ENCODE measurements at places on chromosomes 4 and X.

GRCh38 chrX:154477891-154478477, 1.1 kb downstream of the LAGE3 start:
- DNase-seq = no peak

DNA sequence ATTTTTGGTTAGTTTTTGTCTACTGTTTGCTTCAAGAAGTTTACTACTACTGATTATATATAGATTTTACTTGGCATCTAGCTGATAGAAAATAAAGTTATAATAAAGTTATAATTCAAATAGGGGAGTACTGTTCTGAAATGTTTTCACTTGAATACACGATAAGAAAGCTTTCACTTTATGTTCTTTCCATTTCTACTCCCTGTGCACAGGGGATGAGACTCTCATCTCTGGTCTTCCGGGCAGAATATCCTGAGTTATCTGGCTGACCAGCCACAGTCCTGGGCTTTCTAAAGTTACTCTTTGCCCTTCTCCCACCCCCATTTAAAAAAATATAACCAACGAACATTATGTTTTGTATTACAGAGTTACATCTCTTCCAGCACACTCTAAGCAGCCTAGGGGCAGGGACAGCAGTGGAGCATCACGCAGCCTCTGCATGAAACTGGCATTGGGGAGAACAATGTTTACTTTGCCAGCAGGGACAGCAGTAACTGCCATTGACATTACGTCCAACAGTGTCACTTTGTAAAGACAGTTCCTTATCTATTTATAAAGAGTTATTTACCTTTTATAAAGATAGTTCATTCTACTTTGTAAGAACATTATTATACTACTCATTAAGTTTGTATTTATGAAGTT, 64.3 kb downstream of the METTL14 start:
- no peak for DNase-seq

DNA sequence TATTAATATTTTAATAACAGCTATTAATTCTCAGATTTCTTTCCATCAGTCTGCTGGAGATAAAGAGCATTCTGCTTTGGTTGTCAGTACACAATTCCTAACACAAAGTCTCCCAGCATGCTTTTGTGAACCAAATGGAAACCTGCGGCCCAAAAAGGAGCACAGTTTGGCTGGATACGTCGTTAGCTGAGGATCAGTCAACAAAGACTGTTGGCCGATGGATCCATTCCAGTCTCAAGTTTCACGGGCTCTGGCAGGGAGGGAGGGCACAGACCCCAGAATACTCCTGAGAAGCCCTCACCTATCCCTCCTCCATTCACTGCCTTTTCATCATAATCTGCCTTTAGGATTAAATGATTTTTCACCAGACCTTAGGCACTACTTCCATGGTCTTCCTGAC, 26.3 kb upstream of the PRSS48 start:
- no peak for DNase-seq

DNA sequence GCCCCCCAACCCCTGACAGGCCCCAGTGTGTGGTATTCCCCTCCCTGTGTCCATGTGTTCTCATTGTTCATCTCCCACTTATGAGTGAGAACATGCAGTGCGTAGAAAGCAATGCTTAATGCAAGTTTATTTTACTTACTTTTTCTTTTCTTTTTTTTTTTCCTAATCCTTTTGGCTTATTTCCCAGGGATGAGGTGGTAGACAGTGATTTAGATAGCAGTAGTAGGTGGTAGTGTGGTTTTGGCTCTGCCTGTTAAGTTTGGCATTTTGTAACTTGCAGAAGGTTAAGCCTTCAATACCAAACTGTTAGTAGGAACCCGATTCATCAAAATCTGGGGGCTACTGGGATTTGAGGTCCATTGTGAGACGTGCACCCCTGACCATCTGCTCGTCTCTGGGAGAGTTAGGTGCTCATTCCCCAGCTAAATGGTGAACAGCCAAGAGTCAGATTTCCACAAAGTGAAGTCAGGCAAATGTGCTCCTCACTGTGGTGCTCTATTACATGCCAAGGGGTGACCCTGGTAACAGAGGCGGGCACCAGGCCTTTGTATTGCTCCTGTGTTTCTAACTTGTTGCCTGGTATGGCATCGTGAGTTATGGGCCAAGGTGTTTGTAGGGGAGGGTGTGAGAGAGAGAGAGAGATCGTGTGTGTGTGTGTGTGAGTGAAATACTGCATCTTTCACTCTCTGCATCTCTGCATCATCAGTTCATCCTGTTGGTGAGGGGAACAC, 70.3 kb downstream of the PHOX2B start:
- DNase-seq = no peak

GRCh38 chrX:30635630-30636029, 17.6 kb upstream of the GK start:
- peak; percentile 29 for DNase-seq

DNA sequence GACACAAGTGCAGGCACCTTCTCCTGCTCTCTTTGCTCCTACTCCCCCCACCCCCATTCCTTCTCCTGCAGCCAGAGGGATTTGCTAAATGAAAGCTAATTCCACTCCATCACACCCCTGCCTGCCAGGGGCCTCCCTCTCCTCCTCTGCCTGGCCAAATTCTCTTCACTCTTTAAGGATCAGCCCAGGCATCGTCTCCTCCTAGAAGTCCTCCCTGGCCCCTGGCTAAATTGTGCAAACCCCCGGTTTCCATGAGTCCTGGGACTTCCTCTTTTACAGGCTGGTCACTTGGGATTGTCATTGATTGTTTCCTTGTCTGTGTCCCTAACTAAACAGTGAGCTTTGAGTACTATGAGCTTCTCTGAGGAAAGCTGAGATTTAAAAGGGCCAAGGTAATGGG, 8.7 kb upstream of the ABLIM2 start:
- DNase-seq = no peak

GRCh38 chr4:25523405-25523804, 132.2 kb upstream of the SLC34A2 start:
- DNase-seq = no peak

GRCh38 chr4:77872723-77873445, 10.3 kb downstream of the MRPL1 start:
- no peak for DNase-seq

DNA sequence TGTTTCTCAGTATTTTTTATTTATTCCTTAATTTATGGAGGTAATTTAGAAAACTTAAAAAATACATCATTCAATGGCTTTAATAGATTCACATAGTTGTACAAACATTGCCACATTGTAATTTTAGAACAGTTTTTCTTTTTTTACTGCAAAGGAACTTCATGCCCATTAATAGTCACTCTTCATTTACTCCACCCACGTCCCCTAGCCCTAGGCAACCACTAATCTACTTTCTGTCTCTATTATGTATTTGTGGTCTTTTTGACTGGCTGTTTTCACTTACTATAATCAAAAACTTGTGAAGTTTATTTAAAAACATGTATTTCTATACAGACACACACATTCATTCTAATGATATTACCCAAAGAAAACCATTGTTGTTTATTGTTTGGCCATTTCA, 664.8 kb downstream of the GRID2 start:
- DNase-seq = no peak

DNA sequence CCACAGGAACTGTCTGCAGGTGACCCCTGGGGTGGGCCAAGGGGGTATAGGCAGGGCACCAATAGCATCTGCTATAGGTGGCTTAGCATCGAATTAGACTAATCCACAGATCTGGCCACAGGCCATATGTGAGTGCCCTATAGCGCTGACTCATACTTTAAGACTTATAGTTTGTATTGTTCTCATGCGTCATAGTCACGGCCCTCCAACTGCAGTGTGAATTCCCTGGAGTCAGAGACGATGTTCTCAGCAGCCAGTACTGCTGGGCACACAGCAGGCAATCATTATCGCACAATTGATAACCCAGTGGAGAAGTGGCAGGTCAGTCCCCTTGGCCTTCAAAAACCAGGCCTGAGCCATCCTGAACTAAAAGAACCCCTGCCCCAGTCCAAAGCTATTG, 58.1 kb downstream of the ADGRG2 start:
- DNase-seq = no peak

DNA sequence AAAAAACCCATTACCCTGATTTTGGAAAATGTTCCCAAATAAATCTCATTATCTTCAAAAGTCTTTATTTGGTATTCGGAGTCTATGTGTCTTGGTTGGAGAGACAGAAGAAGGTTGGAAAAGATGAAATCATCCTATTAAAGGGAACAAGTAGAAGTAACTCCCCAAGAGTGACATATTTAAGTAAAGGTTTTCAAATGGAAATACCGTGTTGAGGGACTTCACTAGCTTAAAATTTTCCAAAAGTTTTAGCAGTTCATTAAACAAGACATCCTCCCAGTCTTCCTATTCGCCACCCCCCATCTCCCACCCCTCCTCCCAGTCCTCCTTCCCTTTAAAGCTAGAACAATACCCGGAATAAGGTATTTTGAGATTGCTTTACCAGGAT, 62.7 kb upstream of the CCDC160 start:
- no peak for DNase-seq

DNA sequence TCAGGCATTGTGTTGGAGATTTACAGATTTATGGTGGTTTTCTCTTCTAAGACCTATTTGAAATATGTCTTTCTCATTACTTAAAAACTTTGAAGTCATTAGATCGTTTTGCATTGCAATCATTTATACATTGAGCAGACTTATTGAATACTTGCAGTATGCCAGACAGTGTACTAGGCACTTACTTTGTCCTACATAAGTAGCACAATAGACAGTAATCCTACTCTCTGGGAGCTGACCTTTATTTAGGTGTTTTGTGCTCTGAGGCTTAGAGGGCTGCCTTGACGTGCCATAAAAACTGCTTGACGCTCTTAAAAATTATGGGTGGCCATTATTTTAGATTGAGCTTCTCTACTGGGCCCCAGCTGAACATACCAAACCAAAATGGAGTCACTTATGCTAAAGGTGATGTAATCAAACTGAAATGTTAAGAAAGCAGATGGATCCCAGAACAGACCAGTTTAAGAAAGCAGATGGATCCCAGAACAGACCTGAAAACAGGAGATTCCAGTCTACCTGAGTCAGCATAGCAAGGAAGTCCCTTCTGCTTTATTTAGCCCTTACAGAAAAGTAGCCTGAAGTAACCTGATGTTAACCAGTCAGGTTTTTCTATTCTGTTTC, 42.4 kb downstream of the PTTG2 start:
- no peak for DNase-seq

DNA sequence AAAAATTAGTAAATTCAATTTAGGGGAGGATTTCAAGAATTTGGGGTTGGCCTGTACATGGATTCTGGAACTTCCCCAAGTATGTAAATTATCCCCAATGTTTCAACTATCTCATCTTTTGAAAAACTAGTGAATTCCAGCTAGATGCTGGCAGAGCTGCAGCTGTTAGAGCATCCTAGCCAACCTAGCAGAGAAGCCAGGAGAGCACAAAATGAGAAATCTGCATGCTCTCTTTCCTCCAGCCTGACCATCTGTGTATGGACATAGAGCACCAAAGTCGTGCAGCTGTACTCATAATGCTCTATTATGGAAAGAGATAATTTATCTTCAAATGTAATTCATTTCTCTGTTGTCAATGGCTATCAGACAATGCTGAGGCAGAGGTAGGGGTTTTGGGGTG, 1217.7 kb downstream of the PCDH19 start:
- DNase-seq = no peak

GRCh38 chr4:19880206-19880605, 371.5 kb upstream of the SLIT2 start:
- DNase-seq = no peak

GRCh38 chr4:111806331-111806730, 338.9 kb upstream of the FAM241A start:
- DNase-seq = no peak

GRCh38 chr4:4711902-4712301, 147.6 kb upstream of the MSX1 start:
- no peak for DNase-seq

DNA sequence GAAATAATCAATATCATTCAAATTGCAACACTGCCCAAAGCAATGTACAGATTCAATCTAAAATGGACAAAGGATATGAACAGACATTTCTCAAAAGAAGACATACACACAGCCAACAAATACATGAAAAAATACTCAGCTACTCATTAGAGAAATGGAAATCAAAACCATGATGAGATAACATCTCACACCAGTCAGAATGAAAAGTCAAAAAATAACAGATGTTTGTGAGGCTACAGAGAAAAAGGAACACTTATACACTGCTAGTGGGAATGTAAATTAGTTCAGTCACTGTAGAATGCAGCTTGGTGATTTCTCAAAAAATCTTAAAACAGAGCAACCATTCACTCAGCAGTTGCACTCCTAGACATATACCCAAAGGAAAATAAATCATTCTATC, 205.2 kb downstream of the DKK2 start:
- no peak for DNase-seq

DNA sequence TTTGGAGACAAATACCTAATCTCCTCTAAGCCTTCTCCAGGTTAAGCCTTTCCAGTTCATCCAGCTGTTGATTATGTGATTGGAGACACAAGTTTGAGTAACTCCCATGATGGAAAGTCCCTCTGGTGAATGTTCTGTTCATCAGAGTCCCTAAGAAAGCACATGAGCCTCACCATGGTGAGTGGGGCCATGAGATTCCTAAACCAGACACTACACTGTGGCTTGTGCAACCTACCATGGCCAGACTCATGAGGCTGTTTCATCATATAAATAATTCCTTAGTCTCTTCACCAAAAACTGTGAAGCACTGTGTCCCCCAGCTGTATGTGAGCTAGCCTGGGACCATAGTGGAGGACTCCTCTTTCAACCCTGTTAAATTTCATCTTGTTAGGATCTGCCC, 14.4 kb downstream of the PKD2 start:
- DNase-seq = no peak

DNA sequence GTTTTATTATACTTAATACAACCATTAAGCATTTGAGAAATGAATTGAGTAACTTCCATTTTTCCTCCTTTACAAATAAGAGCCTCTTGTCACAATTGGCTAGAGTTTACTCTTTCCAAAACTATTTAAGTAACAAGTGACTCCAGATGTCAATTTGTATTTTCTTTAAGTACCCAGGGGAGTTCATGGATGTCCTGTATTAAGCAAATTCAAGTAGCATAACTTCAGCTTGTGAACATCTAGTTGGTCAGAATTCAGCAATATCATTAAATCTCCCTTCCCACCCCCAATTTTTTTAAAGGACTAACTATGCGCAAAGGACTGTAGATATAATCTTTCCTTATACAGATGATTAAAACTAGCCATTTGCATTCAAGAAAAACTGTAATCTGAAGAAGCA, 1.4 kb upstream of the ADGRL3 start:
- DNase-seq = no peak

GRCh38 chr4:119040694-119041185, 94.9 kb upstream of the MYOZ2 start:
- no peak for DNase-seq

- DNase-seq = no peak
These were observed 52.2 kb downstream of the SULT1B1 start for GRCh38 chr4:69708211-69708610.

DNA sequence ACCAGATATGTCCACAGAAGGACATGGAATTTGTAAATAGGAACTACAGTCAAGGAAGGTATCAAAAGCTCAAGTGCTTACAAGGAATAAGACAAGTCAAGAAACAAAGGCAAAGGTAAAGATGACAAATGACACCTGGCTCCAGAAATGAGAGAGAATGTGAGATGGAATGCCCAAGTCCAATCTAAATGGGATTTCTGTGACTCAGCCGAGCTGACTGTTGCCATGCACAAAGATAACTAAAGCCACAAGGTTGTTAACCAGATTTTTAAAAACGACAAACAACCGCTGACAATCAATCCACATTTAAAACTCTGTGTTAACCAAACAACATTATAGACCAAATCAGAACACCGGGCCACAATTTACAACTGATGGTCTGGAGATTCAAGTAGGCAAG, 1.1 kb downstream of the NFXL1 start:
- no peak for DNase-seq

- DNase-seq = no peak
These were observed 15.9 kb downstream of the RTL9 start for GRCh38 chrX:110374559-110374958.

All from CD4-positive, alpha-beta T cell treated with Interleukin-10 for 1 hour (primary cell).